Stimulated activated CD4-positive, alpha-beta T cell treated with anti-CD3 and anti-CD28 coated beads, Interleukin-4, amount 100 ng/mL, for 4 hours (primary cell): ENCODE measurements at places on chromosomes 4 and X.

GRCh38 chr4:116529129-116529528 lies 556.2 kb downstream of the TRAM1L1 start:
- DNase-seq, result no peak

DNA sequence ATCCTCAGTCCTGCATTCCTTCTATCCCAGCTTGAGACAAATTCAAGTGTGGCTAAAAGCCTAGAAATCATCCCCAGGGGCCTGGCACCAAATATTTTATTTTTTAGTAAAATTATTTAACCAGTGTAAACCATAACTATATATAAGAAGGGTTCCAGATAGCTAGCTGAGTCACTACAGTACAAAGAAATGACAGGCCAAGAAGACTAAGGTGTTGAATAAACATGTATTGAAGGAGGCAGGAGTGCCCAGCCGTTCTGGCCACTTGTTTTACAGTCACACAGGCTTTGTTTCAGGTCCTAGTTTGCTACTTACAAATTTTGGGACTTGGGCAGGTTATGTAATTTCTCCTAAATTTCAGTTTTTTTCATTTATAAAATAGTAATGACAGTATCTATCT lies 225.9 kb upstream of the PITX2 start:
- no peak for DNase-seq

DNA sequence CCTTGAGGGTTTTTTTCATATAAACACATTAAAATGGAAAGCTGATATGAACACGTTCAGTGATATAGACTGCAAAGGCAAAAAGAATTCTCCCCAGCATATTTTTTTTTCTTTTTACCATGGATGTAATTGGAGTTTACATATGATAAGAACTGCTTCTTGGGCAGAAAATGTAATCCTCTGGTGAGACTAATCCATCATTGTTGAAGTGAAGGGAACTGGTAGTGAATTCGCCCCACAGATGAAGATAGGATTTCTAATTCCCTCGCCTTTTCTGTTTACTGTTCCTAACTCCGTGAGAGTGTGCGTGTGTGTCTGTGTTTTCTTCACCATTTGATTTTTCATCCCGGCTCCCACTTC lies 88.9 kb downstream of the GPR143 start:
- no peak for DNase-seq

DNA sequence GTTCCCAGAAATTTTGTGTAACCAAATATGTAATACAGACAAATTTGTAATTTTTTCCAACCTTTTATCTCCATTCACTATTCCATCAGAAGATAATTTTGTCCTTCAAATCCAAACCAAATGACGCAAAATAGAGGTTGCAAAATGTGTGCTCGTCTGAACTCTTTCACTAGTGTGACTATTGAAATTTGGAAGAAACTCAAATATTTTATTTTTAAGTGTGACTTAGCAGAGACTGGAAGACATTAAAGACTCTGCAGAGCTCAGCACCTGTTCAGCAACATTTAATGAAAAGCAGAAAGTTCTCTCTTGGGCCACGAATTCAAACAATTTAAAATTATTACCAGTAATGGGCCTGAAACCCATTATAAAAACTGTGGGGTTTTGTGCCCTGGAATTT lies 30.0 kb upstream of the APELA start:
- DNase-seq, result no peak

- DNase-seq, result no peak
Measured at GRCh38 chr4:147846318-147847155, 114.6 kb downstream of the ARHGAP10 start.

DNA sequence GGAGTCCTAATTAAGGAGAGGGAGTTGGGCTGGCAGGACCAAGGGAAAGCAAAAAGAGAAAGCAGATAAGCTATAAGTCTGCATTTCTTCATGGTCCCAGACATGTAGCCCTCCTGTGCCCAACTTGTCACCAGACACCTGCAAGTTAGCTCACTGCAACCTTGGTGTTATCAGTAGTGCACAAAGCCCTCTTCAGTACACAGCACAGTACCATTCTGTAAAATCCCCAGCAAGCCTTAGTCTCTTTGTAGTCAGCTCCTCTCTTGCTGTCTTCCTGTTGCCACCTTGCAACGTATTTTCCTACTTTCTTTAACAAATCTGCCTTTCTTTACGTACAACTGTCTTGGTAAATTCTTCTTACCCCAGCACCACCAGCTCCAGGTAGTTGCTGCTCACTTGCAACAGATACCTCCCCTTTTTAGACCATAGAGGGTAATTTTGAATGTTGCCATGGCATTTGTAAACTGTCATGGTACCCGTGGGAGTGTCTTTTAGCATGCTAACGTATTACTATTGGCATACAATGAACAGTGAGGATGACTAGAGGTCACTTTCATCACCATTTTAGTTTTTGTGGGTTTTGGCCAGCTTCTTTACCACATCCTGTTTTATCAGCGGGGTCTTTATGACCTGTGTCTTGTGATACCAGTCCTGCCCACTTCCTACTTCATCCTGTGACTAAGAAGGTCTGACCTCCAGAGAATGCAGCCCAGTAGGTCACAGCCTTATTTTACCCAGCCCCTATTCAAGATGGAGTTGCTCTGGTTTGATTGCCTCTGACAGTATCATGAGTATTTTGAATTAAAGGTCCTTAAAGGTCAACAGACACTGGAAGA lies 28.3 kb upstream of the AP1S2 start:
- DNase-seq, result no peak
